ENCODE measurements at places on chromosomes 2 and 18.

- no peak for DNase-seq
Observed at GRCh38 chr2:13676269-13676668, 956.2 kb upstream of the LRATD1 start.

DNA sequence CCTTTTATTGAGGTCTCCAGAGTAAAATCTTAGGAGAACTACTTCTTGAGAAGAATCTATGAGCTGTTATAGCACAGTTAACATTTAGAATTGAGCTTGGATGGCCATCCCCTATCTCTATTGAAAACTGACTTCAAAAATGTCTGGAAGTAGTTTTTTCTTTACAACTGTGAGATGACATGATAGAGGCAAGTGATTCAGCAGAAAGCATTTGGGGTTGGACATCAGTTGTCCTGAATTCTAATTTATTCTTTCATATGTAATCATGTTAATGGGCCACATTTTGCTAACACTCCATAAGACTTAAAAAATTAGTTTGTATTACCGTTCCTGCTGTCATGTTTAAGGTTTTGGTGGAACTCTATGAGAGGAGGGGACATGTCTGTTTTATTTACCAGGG, 237.0 kb upstream of the SLC14A2 start:
- DNase-seq, result no peak

- DNase-seq, result no peak
Observed at GRCh38 chr2:101549371-101549770, 74.5 kb upstream of the RFX8 start.

DNA sequence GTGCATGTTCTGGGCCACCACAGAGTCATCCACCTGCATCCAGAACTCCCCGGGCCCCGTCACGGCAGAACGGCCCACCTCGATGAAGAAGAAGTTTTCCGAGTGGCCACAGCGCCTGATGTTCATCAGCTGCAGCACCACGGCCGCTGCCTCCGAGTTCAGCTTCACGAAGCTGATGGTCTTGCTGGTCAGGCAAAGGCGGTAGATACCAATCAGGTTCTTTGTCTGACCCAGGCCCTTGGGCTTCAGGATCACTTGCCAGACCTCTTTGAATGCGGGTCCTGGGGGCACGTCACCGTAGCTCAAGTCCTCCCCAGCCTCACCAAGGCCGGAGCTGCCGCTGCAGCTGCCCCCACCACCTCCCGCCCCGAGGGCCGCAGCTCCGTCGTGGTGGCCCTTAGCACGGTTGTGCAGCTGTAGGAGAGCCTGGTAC, 1.6 kb downstream of the IRS1 start:
- DNase-seq, result no peak

DNA sequence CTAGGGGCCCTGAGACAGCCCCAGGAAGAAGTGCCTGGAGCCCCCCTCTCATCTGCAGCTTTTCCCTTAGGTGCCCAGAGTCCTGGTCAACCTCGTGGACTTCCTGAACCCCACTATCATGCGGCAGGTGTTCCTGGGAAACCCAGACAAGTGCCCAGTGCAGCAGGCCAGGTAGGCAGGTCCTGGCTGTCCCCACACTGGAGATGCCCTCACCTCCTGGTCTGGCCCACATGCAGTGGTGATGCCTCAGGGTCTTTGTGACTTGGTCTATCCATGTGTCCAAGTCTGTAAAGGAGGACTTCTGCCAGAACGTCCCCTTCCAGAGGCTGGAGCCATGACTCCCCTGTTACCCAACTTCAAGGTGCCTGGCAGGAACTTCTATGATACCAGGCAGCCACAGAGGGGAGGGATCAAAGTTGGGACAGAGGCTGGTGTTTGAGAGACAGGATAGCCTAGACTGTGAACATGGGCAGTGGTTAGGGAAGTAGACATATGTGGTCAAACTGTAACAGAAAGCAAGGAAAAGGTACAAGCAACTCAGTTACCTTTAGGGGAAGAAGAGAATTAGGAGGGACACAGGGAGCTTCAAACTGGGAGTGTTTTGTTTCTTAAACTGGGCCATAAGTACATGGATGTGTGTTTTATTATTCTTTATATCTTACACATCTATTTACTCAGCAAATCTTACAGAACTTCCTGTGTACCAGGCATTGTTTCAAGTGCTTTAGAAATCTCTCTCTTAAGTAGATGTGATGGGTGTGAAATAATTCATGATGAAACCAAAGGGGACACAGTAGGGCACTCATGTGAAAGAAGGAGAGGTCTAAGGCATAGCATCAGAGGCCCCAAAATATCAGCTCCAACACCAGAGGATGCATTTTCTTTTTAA, 107.1 kb downstream of the PLB1 start:
- DNase-seq, result no peak

DNA sequence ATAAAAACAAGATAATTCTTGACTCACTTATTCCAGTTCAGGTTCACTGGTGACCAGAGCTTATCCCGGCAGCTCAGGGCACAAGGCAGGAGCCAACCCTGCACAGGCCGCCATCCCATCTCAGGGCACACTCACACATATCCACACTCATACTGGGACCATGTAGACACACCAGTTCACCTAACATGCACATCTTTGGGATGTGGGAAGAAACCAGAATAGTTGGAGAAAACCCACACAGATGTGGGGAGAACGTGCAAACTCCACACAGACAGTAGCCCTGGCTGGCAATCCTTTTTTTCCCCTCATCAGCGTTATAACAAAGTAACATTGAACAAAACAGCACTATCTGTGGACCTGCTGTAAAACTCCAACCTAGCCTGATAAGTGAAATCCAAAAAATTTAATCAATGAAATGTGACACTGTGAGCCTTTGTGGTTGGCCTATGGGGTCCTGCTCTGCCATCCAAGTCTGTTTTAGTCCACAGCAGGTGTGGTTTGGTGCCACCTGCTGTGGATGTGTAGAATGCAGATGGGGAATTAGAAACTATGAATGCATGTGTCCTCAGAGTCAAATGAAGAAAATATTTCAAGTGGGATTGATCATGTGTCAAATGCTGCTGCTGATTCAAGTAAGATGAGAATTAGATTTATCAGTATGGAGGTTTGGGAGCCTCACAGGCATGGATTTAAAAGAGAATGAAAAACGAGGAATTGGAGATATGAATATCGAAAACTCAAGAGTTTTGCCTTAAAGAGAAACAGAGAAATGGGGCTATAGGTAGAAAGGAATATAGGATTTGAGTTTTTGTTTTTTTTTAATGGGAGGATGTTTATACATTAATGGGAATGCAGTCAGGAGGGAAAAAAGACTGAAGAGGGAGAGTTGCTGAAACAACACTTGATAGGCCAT, 47.0 kb downstream of the UGP2 start:
- DNase-seq, result peak; percentile 37

DNA sequence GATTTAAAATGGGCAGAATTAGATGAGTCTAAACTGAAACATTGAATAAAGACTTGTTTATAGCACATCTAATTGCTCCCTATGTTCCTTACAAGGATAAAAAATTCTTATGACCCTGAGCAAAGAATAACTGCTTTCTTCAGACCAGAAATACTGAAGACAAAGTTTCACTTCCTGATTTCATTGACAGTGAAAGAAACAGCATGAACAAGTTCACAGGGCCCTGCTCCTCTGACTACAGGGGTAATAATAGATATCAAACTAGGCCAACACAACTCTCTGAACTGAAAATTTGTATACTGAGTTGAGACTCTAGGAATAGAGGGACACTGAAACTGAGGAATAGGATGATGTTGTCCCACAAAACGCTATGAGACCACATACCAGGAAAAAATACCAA, 1383.3 kb upstream of the CDH2 start:
- DNase-seq, result no peak

DNA sequence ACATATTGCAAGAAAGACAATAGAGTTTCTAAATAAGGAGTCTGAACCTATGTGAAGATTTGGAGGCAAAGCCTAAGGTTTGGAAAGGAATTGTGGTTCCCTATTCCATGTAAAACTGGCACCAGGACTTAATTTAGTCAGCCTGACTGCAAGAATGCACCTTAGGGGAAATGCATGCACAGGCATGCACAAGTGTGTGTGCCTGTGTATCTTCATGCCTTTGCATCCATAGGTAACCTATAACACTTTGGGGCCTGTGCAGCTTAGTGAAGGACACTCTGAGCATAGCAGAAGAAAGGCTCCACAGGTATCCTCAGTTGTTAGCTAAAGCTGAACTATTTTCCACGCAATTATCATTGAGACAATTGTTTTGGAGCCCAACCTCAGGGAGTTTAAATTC, 73.4 kb downstream of the RPRM start:
- no peak for DNase-seq

GRCh38 chr2:36607947-36608346, 10.0 kb upstream of the FEZ2 start:
- DNase-seq, result no peak

GRCh38 chr18:13982126-13982525, 66.8 kb upstream of the MC2R start:
- DNase-seq, result no peak

DNA sequence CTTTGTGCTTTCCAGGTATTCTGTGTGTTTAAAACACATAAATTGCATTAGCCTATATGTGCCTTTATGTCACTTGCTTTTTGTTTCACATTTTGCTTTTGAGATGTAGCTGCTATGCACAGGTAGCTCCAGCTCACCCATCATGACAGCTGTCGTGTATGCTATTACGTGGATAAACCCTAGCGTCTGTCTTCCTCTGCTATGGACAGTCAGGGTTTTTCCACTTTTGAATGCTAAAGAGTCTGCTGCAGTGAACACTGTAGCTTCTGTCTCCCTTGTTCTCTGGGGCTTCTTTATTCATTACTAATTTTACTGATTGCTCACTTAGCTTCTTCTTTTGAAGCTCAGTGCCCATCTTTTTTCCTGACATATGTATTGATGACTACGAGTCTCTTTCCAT, 24.7 kb upstream of the MBP start:
- no peak for DNase-seq

DNA sequence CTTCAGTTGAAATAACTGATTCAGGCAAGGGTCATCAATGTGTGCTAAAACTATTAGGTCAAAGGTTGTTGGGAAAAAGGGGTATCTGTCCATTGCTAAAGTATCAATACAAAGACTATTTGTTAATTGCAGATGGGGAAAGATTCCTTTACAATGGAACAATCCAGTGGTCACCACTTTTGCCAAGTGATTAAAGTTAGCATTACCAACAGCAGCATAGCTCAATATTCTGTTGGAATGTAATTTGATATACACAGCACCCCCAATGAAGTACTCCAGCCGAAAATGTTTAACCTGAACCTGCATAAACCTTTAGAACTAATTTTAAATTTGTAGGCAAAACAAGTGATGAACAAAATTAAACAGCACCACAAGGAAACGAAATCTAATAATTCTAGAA, 191.0 kb downstream of the TCF4 start:
- DNase-seq, result no peak

DNA sequence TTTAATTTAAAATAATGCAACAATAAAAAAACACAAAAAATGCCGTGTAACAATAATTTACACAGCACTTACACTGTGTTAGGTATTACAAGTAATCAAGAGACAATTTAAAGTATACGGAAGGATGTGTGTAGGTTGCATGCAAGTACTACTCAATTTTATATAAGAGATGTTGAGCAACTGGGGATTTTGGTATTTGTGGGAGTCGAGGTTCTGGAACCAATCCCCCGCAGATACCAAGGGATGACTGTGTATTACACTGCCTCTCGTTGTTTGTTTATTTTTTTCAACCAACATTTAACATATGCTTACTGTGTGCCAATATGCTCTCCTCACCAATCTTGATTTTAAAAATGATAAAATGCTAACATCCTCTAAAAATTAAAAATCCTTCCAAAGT, 24.8 kb downstream of the MAP3K2 start:
- DNase-seq, result no peak

- no peak for DNase-seq
Observed at GRCh38 chr18:22314001-22314400, 103.7 kb downstream of the CTAGE1 start.

DNA sequence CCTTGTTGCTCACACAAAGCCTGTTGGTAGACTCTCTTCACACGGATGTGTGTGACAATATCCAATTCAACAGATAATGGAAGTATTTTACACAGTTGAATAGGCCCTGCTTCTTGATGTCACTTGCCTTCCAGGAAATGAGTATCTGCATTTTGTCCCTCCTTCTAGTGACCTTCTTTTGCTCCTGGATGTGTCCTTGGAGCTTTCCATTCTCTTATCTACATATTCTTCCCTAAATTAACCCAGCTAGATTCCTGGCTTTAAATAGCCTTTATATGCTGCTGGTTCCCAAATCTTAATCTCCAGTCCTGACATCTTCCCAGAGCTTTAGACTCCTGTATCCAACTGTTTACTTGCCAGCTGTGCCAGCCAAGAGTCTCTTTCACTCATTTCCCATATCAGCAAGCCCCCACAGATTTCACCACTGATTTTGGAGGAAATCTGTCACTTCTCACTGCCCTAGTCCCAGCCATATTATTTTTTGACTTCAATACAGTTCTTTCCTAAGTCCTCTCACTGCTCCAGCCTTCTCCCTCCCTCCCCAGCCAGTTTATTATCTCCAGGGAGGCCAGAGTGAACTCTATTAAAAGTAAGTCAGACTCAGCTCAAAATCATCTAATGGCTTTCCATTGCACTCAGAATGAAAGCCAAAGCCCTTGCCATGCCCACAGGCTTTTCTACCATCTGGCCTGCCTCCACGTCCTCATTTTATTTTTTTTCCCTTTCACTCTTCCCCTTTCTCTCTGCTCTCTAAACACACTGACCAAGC, 170.0 kb downstream of the PDE11A start:
- no peak for DNase-seq

DNA sequence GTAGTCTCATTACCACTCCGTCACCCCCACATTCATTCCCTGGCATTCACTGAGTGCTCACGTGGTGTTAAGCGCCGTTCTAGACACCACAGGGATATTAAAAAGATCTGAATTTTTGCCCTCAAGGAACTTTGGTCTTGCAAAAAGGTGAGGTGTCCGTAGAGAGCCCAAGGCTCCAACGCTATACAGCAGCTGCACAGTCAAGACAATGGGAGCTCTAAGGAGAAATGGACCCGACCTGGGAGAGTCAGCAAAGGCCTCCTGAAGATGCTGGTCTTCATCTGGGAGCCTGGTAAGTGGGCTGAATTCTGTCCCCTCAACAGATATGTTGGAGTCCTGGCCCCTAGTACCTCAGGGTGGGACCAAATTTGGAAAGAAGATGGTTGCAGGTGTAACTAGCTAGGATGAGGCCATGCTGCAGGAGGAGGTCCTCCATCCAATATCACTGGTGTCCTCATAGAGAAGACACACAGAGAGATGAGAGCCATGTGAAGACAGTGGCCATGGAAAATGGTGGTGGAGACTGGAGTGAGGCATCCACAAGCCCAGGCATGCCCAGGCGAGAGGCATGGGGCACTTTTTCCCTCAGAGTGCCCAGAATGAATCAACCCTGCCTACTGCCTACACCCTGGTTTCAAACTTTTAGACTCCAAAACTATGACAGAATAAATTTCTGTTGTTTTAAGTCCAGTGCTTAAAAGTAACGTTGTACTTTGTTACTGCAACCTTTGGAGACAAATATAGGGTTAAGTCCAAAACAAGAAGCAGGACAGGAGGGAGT, 247.3 kb downstream of the TTC32 start:
- no peak for DNase-seq

DNA sequence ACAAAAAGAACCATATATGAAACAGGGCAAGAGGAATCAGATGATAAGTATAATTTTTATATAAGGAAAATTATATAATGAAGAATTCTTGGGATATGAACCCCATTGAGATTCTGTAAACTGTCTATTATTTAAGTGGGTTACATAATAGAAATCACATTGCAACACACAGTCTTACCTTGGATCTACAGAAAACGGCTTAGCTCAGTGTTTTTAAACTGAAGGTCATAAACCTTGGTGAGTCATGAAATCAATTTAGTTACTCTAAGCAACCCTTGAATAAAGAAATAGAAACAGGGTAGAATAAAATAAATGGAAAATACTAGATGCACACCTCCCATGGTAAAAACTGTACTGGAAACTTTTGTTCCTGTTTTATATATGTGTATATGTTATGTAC, 50.7 kb downstream of the METTL8 start:
- DNase-seq, result no peak
